Cerebellum (tissue), 4 donors: ENCODE measurements at places on chromosomes 5 and 9. TPM values are rescaled to one million over a fixed set of nuclear protein-coding genes. Genes with fewer than 3 reads are reported as not detected.

GRCh38 chr9:109940561-109940960 lies 160.6 kb downstream of the PALM2AKAP2 start:
- no peak for DNase-seq

The WDR38 gene
- total RNA-seq: 0.27 TPM

DNA sequence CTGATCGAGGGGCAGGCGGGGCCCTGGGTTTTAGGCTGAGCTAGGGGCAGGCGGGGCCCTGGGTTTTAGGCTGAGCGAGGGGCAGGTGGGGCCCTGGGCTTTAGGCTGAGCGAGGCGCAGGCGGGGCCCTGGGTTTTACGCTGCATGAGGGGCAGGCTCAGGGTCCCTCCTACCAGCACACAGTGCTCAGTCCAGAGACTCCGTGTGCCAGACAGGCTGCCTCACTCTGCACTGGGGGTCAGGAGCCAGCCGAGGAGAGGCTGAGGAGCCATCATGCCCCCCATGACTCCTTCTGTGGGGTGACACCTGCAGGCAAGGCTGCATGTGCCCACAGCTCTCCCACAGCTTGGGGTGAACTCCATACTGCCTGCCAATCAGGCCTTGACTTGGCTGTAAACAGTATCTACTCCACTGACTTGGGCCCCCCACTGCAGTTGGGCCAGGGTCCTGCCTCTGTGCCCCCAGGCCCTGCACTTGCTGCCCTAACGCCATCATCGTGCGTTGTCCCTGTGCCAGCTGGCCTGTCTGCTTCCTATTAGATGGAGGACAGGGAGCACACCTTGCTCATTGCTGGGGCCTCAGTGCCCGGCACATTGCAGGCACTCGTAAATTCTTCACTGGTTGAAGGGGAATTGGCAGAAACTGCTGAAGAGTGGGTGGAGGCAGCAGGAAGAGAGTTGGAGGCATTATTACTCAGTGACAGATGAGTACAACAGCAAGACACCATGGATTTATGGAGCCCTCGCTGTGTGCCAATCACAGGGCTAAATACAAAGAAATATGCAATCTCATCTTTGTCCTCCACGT lies 78.6 kb downstream of the AMBP start:
- peak; percentile 56 for DNase-seq

The KCNIP1 gene
- 23.3 TPM for total RNA-seq

The STPG3 gene
- total RNA-seq: not detected

DNA sequence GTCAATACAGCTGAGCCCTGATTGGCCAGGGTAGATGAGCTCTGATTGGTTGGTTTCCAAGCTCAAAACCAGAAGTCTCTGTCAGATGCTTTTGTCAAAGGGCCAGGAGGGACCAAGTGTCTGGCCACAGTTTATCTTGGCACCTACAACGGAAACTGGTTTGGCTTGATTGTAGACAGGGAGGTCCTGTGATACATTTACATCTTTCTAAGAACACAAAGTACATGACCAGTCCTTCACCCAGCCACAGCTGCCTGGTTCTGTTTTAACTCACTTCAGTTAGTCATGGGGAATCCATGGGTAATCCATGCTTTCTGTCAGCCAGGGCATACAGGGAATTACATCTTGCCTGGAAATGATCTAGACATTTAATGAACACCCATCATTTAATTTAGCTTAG lies 171.2 kb downstream of the SLC12A2 start:
- DNase-seq: no peak
